Naive thymus-derived CD4-positive, alpha-beta T cell (primary cell): ENCODE measurements at places on chromosomes 11 and 22. TPM values are rescaled to one million over a fixed set of nuclear protein-coding genes. Genes with fewer than 3 reads are reported as not detected.

DNA sequence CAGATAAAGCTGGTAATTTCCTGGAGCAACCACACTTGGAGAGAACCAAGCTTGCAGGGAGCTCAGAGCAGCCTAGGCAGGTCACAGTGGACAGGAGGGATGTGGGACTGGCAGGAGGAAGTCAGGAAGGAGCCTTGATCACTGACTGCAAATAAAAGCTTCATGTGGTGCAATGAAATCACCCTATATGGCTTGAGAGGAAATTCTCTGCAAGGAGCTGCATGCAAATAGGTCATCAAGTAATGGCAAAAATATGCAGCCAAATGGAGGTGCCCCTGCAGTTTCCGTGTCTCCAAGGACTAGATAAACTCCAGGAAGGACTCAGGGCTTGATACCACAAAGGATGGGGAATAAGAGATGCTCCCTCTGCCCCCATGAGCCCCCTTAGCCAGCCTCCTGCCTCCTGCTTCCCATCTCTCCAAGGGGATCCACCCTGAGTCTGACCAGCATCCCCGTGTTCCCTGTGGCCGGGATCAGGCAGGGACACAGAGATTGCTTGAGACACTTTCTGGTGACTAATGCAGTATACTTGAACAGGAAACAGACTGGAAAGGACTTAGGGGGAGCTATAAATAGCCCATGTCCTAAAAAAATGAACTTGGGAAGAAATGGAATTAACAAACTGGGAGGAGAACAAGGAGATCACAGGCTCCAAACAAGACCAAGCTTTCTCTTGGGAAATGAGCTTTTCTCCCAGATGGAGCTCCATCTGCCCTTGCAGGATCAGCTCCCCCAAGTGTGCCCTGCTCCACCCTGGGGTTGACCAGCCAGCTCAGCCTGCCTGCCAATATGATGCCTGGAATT is 23.9 kb upstream of the MICAL2 start:
- DNase-seq: no peak

GRCh38 chr22:24695060-24695459 is 79.5 kb downstream of the PIWIL3 start:
- DNase-seq: no peak

DNA sequence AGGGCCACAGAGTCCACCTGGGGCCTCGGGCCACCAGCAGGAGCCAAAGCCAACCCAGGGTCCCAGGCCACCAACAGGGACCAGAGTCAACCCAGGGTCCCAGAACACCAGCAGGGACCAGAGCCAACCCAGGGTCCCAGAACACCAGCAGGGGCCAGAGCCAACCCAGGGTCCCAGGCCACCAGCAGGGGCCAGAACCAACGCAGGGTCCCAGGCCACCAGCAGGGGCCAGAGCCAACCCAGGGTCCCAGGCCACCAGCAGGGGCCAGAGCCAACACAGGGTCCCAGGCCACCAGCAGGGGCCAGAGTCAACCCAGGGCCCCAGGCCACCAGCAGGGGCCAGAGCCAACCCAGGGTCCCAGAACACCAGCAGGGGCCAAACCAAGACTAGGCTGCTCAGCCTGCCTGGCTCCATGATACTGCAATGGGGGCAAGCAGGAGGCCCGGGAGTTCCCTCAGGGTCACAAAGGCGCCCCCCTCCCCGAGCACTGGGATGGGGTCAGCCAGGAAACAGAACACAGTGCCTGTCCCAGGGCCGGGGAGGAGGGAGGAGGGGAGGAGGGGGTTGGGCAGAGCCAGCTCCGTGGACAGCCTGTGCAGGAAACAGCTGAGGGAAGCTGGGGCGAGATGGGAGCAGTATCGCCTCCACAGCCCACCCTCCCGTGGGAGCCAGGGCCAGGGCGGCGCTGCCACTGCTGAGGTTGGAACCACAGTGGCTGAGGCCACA is 62.0 kb upstream of the PRR5 start:
- no peak for DNase-seq

Gene UBQLN3
- not detected in 2 replicates for total RNA-seq

Gene DMC1
- not detected for total RNA-seq

Gene IGSF9B
- total RNA-seq: 17.6 TPM

Gene MMP8
- not detected for total RNA-seq

DNA sequence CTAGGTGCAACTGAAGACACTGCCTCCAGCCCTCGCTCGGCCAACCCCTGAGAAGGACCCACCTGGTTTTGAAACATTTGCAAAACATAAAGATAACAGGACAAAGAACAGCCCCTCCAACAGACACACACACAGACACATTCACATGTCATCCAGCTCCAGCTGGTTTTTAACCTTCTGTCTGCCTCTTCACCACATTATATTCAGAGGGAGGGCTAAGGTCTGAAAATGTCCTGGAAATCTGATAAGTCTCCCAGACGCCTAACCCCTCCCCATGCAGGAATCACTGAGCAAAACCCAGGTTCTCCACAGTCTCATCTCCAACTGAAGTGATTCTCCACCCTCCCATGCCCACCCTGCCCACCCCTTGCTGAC is 29.4 kb downstream of the PACSIN2 start:
- DNase-seq: no peak

Gene DGAT2
- 1.4 TPM for total RNA-seq

- no peak for DNase-seq
Observed at GRCh38 chr11:68546555-68546954, 86.0 kb downstream of the PPP6R3 start.

DNA sequence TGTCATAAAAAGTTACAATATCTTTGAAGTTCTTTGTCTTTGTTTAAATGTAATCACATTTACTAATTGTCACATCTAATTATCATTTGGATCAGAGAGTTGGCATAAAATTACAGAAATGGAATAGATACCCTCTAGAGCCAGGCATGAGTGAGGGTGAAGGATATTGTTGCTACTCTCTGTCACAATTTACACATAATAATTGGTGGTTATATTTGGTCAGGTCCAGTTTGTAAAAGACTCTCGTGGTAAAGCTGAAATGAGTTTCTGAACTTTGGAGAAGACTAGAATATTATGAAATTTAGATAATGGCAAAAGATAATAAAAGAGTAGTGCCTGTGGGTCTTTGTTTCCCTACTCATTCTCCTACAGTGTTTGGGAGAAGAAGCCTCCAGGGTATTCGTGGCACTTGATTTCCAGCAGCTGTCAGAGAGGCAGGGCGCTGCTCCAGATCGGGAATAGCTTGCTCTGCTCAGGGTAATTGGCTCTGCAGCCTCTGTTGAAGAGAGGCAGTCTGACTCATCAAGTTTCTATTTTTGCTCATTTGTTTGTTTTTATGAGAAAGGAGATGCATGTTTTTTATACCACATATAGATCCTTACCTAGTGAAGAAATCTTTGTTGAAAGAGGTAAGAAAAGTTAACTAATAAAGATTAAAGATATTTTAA is 349.9 kb downstream of the CNTN5 start:
- DNase-seq: no peak

- DNase-seq: no peak
Observed at GRCh38 chr22:44212936-44213335, 32.2 kb downstream of the PARVG start.

- DNase-seq: peak; percentile 76
Observed at GRCh38 chr11:2092956-2093412, 46.2 kb downstream of the IGF2 start.

GRCh38 chr11:61747192-61747966 is 5.1 kb upstream of the MYRF start:
- DNase-seq: peak; percentile 18

DNA sequence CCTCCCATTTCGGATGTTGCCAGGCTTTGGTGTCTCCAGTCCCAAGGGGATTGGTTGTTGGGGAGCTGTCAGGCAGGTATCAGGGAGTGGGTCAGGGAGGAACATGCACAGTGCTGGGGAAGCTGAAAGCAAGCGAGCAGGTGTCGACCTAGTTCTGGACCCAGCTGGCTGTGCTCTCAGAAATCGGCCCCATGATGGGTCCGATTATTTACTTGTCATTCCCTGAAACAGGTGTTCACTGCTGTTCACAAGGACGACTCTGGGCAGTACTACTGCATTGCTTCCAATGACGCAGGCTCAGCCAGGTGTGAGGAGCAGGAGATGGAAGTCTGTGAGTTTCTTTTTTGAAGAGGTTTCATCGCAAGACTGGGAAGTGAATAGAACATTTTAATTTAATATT is 76.8 kb downstream of the JAM3 start:
- DNase-seq: no peak

DNA sequence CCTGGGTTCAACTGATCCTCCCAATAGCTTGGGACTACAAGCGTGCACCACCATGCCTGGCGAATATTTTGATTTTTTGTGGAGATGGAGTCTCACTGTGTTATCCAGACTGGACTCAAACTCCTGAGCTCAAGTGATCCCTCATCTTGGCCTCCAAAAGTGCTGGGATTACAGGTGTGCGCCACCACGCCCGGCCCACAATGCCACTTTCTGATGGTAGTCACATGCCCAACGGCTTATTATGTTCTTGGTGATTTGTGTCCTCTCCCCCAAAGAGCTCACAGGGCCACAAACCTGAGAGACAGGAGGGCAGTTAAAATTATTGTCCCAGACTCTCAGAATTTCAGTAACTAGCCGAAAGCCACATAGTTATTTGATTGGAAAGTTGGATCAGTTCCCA is 9.6 kb downstream of the GRIK4 start:
- no peak for DNase-seq

DNA sequence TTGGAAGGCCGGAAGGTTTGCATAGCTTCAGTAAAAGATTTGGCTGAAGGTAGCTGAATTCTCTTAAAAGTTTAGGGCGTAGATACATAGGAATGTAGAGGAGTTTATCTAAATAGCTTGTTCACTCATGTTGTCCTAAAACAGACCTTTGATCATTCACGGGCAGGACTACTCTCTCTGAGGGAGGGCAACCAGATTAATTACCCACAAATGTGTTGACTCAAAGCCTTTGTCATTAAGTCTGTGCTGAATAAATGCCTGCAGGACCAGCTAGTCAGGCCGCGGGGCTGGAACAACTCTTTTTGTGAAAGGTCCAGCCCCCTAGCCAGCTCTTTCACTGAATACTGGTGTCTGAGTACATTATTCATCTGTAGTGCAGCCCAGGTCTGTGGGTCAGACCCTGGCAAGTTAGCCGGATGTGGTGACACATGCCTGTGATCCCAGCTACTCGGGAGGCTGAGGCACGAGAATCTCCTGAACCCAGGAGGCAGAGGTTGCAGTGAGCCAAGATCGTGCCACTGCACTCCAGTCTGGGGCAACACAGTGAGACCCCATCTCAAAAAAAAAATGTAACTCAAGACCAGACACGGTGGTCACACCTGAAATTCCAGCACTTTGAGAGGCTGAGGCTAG is 2.8 kb upstream of the FADD start:
- DNase-seq: no peak

DNA sequence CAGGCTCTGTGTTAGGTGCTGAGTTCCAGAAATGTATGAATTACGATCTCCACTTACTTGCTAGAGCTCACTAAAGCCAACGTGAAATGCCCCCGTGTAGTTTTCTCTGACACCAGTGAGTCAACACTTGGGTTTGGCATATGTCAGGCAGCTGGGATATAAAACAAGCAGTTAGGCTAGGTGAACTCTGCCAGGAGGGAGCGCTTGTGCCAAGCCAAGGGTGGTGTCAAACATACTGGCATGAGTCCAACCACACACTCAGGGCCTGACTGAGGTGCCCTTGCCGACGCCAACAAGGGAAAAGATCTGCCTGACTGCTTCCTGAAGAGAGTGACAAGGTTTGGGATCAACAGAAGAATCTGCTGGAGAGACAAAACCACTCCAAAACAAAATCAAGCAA is 167.8 kb upstream of the NARS2 start:
- DNase-seq: no peak

GRCh38 chr11:21494946-21495345 is 697.9 kb upstream of the ANO5 start:
- no peak for DNase-seq

DNA sequence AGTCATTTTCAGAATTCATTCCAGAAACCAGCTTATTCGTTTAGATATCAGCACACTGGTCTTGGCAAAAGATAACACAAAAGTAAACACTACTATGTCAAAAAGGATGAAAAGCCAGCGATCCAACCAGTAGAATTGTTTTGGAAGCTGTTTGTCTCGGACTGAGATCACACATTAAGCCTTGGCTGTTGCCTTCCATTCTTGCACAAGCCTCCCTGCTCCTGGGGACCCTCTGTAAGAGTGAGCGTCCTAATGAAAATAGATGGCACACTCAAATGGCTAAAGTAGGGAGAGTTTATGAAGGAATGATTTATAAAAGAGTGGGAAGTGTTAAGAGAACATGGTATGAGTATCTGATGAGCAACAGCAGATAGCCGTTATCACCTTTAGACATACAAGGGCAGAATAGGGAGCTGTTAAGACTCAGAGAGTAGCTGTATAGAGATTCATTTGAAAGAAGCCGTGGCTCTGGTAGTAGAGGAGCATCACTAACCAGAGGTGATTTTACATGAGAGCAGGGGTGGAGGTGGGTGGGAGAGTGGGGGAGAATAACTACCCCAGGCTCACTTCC is 25.2 kb downstream of the PDE3B start:
- no peak for DNase-seq

- no peak for DNase-seq
Observed at GRCh38 chr11:29483831-29484230, 533.0 kb downstream of the KCNA4 start.

DNA sequence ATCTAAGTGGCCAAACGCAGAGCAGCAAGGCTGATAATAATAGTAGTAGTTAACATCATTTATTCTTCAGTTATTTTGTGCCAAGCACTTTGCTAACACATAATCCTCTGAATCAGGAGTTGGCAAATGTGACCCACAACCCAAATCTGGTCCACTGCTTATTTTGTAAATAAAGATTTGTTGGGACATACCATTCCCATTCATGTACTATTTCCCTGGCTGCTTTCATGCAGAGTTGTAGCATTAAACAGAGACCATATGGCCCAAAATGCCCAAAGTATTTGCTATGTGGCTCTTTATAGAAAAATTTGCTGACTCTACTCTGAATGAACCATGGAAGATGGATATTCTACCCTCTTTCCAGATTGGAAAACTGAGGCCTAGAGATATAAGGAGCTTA is 50.3 kb downstream of the COMMD9 start:
- no peak for DNase-seq

DNA sequence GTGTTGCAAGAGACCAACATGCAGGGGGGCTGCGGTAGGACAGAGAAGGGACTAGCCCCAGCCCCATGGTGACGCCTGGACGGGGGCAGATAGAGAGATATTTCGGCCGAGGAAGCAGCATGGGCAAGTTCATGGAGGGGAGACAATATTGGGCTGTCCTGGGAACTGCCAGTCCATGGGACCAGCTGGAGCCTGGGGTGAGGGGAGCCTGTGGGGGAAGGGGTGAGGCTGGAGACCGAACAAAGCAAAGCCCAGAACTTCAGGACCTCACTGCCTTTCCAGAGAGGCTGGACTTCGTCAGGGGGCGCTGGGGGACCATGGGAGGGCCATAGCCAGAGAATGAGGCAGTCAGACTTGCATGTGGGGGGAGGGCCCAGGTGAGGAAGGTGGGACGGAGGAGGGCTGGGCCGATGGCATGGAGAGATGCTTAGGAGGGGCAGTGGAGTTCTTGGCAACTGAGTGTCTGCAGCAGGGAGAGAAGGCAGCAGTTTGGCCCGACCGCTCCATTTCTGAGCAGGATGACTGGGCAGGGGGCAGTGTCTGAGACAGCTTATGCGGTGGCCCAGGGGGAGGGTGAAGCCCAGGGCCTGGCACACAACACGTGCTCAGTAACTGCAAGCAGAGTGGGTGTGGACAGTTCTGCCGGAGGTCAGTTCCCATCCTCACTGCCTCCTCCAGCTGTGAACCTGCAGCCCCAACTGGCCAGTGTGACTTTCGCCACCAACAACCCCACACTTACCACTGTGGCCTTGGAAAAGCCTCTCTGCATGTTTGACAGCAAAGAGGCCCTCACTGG is 712 bp downstream of the UPK3A start:
- no peak for DNase-seq

Gene SERHL2
- not detected for total RNA-seq
